ENCODE measurements at places on chromosomes 3 and 15. TPM values are rescaled to one million over a fixed set of nuclear protein-coding genes. Genes with fewer than 3 reads are reported as not detected.

The TMCO5A gene
- not detected for total RNA-seq

The MAP1A gene
- 0.46 TPM for total RNA-seq

The CCDC39 gene
- not detected for total RNA-seq

The SLC35G2 gene
- total RNA-seq, result 1.3 TPM

GRCh38 chr3:161600173-161600572 is 103.6 kb downstream of the OTOL1 start:
- DNase-seq, result no peak

DNA sequence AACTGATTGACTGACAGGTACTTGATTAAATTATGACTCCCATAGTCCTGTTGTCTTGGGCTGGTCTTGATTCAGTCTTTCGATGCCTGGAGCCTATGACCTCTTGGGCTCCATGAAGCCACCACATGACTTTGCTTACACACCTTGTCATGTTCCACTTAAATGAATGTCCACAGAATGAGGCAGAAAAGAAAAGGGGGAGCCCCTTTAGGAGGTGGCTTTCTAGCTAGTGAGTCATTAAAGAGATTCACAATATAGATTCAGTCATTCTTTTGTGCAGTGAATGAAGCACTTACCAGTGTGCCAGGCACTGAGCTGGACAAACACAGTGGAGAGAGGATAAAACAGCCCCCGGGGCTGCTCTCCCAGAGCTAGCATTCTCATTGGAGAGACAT is 17.1 kb downstream of the VIPR1 start:
- no peak for DNase-seq

DNA sequence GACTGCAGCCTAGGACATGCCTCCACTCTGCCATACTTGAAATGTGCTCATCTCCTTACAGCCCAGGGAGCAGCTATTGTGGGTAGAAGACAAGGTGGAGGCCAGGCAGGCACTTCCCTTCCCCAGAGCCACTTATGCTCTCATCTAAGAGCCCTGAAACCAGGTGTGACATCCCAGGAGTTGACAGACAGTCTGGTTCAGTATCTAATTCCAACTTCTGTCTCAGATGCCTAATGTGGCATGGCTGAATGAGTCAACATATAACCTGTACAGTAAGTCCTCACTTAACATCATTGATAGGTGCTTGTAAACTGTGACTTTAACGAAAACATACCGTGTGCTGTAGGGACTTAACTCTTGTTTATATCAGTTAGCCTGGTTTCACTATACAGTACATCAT is 1.2 kb upstream of the CAPN3 start:
- no peak for DNase-seq
